Anterior cingulate cortex (tissue), 58 donors: ENCODE measurements at places on chromosomes 16 and 17.

DNA sequence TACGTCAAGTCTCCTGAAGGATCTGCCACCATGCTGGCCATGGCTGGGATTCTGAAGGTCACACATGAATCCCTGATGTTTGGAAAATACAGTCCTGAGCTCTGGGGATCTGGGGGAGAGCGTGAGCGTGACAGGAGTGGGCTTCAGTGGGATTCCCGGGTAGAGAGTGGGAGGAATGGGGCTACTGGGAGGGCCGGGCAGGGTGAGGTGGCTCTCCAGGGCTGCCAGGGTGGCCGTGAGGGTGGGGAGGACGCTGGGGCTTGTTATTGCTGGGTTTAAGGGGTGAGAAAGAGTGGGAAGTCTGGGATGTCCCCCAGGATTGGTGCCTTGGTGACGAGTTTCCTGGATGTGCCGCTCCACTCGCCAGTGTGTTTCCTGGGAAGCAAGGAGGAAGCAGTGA is 31.3 kb downstream of the FOXL1 start:
- DNase-seq = no peak

- no peak for DNase-seq
These were observed 26.2 kb upstream of the MYH10 start for GRCh38 chr17:8656693-8657092.

- no peak for DNase-seq
These were observed 78.3 kb downstream of the RPA1 start for GRCh38 chr17:1907909-1908698.

- no peak for DNase-seq
These were observed 73.8 kb downstream of the XYLT1 start for GRCh38 chr16:17396762-17397498.

- no peak for DNase-seq
These were observed 32.4 kb downstream of the CACNG4 start for GRCh38 chr17:66996926-66997325.

DNA sequence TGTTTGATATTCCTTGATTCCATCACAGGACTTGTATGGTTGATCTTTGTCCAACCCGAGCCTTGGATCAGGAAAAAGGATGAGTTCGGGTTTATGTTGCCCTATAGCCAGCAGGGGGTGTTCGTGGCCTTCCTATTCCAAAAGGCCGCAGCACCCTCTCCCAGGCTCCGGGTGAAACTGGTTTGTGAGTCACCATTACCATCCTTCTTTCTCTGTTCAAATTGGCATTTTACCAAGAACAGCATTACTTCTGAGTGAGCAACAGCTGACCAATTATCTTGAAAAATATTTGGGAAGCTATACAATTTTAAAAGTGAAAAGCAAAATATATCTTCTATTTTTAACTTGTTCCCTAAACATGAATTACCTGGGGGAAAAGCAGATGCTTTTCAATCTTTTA is 24.3 kb upstream of the KRT20 start:
- DNase-seq = peak; percentile 32

- DNase-seq = no peak
These were observed 23.3 kb upstream of the GRB2 start for GRCh38 chr17:75428543-75429469.

DNA sequence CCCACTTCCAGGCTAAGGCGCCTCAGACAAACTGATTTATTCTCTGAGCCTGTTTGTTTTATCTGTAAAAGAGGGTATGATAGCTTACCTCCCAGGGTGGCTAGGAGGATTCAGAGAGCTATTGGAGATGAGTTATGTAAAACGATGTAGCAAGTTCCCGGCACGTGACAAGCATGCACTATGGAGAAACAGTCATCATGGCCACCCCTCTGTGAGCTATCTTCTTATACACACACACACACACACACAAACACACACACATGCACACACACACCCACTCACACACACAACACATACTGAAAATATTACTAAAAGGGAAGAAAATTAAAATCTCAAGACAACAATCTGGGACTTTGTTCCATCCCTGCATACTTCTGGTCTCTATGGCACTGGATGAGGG is 66.3 kb downstream of the CCT6B start:
- no peak for DNase-seq

- DNase-seq = no peak
These were observed 8.8 kb downstream of the BEAN1 start for GRCh38 chr16:66435896-66436295.

DNA sequence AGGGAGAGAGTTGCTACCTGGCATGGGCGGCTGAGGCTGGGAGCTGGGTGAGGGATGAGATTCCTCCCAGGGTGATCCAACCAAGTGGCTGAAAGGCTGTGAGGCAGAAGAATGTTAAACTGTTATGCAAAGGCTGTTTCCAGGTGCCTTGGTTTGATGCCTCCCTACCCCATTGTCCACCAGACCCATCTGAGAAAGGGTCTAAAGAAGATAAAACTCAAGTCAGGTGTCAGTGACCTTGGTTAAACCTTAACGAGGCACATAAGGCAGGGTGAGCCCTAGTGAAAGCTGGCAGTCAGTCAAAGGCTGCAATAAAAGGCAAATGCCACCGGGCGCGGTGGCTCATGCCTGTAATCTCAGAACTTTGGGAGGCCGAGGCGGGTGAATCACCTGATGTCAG is 23.8 kb downstream of the LDHD start:
- DNase-seq = no peak

- DNase-seq = no peak
These were observed 42.0 kb downstream of the PECAM1 start for GRCh38 chr17:64348666-64349065.

DNA sequence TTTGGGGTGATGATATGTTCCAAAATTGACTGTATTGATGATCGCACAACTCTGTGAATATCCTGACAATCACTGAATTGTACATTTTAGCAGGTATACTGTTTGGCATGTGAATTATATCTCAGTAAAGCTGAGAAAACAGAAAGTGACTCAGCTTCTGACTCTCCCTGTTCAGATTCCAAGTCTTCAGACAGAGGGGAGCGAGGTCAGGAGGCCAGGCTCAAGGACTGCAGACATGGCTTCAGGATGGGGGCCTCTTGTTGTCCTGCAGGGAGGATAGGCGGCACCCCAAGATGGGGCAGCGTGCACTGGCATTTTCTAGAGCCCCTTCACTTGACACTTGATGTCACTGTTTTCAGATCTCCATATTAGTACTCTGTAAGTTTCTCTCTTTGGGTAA is 45.6 kb downstream of the KNOP1 start:
- DNase-seq = no peak

- DNase-seq = no peak
These were observed 24.2 kb downstream of the SLC12A3 start for GRCh38 chr16:56889206-56889605.

DNA sequence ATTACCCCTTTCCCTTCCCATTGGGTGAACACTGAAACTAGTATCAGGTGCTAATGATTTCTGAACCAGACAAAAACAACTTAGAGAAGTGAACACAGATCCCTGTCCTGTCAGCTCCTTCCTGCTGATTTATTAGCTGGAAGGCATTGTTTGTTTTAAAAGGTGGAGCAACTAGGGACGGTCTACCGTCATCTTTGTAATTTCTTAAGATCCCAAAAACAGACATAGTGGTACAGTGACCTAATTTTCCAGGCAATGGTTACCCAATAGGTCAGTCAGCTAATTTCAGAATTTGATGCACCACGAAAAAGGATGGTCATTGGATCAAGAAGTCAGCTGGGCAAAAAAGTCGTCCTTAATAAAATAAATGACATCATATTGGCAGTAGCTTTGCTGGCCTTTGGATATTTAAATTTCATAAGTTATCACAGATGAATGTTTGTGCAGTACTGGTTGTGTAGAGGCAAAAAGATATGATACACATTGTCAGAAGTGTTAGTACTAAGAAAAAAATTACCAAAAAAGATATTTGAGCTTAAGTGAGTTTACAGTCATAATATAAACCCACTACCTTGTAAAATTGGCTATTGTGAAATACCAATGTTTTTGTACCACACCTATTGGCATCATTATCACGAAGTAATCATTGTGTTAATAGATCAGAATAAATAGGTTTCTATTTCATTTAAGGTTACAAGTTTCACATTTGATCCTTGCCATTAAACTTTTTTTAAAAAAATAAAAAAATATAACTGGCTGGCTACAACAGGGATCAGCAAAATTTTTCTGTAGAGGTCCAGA is 27.2 kb upstream of the KCNJ16 start:
- no peak for DNase-seq

DNA sequence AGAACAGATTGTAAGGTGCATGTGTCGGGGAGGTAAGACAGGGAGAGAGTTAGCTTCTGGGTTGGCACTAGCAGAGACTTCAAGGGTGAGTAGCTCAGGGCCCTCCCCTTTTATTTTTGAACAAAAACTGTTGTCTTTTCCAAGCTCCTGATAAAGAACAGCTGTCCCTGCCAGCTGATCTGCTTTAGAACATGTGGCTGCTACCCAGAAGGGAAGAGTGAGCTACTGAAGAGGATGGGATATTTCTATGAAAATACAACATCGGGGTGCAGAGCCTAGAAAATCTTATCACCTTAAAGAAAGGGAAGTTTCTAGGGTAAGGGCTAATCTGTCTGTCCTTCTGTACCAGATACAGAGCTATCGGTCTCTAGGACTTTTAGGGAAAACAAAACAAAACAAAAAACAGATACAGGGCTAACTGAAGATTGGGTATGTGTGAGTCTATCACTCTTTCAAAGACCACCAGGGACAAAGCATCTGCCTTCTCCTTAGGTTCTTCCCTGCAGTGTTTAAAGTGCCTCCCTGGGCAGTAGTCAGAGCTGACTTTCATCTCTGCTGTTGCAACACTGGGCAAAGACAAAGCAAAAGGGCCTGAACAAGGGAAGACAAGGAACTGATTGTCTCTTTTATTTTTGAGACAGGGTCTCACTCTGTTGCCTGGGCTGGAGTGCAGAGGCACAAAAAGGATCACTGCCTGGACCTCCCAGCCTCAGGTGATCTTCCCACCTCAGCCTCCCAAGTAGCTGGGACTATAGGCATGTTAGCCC is 5.0 kb upstream of the DHRS13 start:
- DNase-seq = no peak

DNA sequence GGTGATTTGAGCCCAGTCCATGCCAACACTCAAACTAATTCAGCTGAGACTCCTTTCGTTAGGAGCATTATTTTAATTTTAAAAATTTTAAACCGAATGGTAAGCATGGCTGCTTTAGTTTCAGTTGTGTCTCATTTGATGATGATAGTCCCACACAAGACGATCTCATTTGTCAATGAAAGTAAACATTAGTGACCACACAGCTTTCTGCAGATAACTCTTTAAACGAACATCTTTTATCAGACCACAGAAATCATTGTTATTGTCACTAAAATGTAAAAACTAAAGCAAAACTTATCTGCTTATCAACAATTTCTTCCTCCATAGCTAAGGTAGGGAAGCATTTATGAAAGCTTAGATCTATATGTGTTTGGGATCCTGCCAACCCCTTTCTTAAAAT is 382.2 kb downstream of the ZFHX3 start:
- DNase-seq = no peak

GRCh38 chr16:11384956-11385586 is 39.8 kb downstream of the RMI2 start:
- no peak for DNase-seq

- DNase-seq = no peak
These were observed 133.3 kb downstream of the ABCC12 start for GRCh38 chr16:48022496-48022895.
